T-helper 17 cell (primary cell): ENCODE measurements at places on chromosomes 6 and 20.

DNA sequence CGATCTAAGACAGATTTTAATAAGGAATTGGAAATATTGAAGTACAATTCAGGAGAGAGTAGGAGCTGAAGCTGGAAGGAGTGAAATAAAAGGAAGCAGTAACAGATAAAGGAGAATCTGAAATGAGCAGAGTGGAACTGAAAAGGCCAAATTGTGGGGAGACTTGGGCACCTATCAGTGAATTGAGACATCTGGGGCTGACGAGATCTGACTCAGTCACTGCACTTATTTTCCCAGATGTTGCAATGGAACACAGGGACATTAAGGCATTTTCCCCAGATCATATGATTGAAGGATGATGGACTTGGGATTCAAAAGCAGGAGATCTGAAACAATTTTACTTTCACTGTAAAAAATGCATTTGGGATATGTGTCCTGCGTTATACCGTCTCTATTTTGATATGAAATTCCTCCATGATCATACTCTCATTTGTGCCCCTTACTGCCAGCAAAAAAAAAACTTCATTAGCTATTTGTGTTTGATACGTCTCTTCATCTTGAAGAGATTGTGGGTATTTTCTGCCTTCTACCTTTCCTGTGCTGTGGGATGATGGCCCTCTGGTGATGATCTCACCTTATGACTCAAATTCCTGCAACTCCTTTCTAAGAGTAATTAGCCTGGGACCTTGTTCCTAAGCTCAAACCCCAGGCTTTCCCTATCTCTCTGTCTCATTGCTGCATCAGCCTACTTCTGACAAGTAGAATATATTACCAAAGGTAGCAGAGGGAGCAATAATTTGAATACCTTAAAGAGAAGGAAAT lies 278.5 kb upstream of the MAN1A1 start:
- no peak for DNase-seq

- no peak for DNase-seq
These were observed 637.6 kb downstream of the RNF144B start for GRCh38 chr6:19024737-19025136.

GRCh38 chr20:15976047-15976736 lies 597.1 kb downstream of the KIF16B start:
- no peak for DNase-seq

GRCh38 chr20:18412221-18412901 lies 54.5 kb downstream of the DZANK1 start:
- DNase-seq = no peak

DNA sequence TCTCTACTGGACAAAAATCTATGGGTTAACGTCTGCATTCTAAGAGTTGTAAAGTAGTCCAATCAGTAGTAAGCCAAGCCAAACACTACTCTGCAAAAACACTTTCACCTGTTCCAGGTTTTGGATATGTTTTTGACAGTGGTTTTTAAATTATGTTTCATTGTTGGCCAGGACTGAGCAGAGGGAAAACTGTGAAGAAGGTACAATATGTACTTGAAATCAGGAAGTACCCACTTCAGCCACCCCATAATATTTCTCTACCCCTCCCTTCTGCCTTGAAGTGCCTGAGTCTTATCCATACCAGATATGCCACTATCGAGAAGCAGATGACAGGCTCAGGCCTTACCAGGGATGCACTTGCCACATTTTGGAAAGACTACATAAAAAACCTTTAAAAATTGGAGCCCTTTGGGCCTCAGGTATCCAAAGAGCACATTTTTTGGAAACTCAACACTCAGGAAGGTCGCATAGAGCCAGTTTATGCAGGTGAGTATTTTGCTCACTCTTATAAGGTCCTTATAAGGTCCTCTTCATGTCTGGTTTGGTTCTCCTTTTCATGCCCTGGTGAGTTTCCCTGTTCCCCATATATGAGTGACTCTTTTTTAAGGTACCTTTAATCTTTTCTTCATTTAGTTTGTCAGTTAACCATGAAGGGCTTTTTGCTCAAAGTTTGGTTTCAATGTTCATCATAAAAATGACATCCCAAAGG lies 859.3 kb upstream of the FLRT3 start:
- no peak for DNase-seq

GRCh38 chr20:51752343-51752951 lies 15.7 kb downstream of the ATP9A start:
- DNase-seq = no peak

DNA sequence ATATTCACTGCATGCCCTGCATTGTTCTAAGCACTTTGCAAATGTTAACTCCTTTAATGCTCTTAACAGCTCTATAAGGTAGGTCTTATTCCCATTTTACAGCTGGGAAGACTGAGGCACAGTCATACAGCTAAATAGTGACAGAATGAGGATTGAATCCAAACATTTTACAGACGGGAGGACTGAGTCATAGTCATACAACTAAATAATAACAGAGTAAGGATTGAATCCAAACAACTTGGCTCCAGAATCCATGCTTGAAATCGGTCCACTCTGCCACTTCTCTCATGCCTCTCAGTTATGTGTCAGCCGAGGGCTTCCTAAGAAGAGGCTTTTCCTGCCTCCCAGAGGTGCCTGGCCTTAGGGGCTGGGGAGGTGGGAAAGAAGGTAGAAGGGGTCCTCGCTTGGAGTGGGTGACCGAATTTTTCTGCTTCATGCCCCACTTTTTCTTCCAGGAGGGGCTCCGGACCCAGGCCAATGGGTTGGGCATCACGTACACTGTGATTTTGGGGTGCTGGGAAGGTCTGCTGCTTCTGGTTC lies 137.4 kb upstream of the RNF24 start:
- no peak for DNase-seq

DNA sequence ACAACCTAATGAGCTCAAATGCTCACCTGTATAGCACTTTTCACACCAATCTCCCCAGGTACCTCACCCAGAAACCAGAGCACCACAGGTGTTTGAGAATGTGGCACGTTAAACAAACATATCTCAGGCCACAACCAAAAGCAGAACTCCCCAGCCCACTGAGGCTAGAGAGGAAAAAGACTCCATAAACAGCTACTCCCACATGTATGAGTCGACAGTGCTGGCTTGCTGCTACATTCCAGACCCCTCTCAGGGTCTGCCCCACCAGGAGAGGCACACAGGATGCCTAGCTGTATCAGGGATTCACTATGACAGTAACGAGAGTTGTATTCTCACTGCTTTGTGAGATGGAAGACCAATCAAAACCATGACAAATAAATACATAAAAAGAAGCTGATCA lies 242.6 kb upstream of the ARID1B start:
- DNase-seq = no peak

- DNase-seq = no peak
These were observed 85.4 kb downstream of the RREB1 start for GRCh38 chr6:7193122-7193521.

DNA sequence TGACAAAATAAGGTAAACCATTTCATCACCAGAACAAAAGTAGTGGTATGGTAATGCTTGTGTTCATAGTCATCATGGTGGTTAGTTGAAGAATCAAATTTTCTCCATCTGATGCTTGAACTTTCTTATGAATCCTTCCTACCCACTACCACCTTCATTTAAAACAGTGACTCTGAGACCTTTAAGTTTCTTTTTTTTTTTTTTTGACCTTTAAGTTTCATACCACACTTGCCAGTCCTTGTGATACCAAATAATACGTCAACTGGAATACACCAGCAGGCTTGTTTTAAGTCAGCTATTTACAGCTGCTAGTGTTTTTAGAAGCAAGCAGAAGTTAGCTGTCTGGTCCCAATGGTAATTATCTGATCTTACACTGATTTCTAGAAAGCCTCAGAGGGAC lies 413.4 kb upstream of the SOX4 start:
- DNase-seq = no peak

GRCh38 chr6:30364591-30364990 lies 19.6 kb downstream of the RPP21 start:
- no peak for DNase-seq

GRCh38 chr6:43790031-43790430 lies 20.0 kb downstream of the VEGFA start:
- DNase-seq = no peak

DNA sequence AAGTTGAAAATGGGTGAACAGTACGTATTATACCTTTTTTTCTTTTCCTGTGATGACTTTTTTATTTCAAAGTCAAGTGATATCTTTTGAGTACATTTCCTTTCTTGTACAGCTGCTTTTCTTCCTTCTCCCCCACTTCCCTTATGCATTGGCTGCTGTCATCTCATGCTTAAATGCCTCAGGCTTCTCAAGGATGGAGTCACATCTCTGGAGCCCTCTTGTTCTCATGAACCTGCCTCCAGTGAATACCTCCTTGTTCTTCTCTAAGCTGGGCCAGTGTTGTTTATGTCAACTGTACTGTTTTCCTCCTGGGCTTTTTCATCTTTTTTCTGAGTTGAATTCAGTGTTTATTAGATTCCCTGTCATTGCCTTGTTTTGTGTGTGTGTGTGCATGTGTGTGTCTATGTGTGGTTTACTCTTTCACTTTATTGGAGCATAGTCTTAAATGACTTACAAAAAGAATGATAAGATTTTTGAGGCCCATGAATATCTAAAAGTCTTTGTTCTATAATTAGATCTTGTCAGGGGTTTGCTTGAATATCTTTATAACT lies 23.6 kb downstream of the STXBP5 start:
- no peak for DNase-seq

GRCh38 chr6:111862314-111862713 lies 10.9 kb downstream of the FYN start:
- no peak for DNase-seq

DNA sequence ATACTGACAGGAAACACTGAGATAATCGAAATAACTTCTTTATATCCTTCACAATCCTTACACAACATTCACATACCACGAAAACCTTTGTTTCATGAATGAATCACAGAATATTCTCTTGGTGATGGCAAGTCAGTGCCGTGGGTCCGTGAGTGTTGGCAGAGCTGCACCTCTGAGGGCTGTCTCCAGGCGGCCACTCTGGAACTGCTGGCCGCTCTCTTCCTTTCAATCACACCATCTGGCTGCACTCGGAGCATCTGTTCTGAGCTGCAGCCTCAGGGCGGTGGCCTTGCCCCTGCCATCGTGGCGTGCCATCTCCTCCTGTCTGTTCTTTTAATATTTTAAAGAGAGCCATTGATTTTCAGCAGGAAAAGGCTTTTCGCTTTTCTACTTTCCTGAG lies 129.4 kb upstream of the AFDN start:
- no peak for DNase-seq

GRCh38 chr6:111925296-111925695 lies 52.0 kb upstream of the FYN start:
- no peak for DNase-seq

DNA sequence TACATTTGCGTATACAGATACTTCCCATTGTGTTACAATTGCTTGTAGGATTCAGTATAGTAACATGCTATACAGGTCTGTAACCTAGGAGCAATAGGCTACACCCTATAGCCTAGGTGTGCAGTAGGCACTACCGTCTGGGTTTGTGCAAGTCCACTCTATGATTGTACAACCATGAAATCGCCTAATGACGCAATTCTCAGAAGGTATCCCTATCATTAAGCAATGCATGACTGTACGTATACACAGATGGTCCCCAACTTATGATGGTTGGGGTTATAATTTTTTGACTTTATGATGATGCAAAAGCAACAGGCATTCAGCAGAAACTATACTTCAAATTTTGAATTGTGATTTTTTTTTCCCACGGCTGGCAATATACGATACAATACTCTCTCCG lies 458.2 kb upstream of the NOX3 start:
- DNase-seq = no peak

- no peak for DNase-seq
These were observed 126.2 kb downstream of the CD164 start for GRCh38 chr6:109255946-109256640.
